ENCODE measurements at places on chromosomes 6 and 20.

- DNase-seq = no peak
These were observed 22.0 kb downstream of the STXBP5 start for GRCh38 chr6:147226163-147226724.

DNA sequence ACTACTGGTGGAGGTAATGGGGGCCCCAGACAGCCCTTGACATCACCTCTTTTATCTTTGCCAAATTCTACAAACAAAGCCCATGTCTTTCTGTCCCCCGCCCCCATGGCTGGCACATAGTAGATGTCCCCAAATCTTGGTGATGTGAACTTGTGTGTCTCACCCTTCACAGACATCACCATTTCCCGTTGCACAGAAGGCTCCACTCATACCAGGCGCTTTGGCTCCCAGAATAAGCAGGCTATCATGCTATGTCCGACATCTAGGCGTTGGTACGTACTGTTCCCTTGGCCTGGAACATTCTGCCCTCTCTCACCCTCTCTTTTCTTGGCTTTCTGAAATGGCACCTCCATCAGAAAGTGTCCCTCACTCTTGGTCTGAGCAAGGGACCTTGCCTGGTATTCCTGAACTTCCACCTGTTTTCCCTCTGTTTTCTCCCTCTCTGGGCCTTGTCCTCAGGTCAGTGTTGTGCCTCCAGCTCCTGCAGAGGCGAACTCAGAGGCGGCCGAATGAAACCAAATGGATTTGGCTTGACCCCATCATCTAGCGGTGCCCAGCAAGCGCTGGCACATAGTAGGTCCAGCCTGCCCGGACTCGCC, 968 bp upstream of the CCN5 start:
- no peak for DNase-seq

GRCh38 chr6:136523196-136523595, 27.0 kb downstream of the MAP7 start:
- DNase-seq = peak; percentile 45

GRCh38 chr20:50277460-50278376, 87.1 kb downstream of the CEBPB start:
- no peak for DNase-seq

GRCh38 chr6:167547328-167547692, 222.4 kb downstream of the TTLL2 start:
- no peak for DNase-seq

- DNase-seq = no peak
These were observed 629.1 kb upstream of the IMPG1 start for GRCh38 chr6:76701610-76702009.

Data from Ammon's horn (tissue), 1 donor.